ENCODE measurements at places on chromosomes 2 and 18. TPM values are rescaled to one million over a fixed set of nuclear protein-coding genes. Genes with fewer than 3 reads are reported as not detected.

Gene GNLY
- 108 TPM for total RNA-seq

Gene ASAP2
- total RNA-seq, result not detected

Gene CTDP1
- total RNA-seq, result 41.2 TPM

Gene RGPD3
- total RNA-seq, result not detected

Gene SH3RF3
- 11.2 TPM for total RNA-seq

Gene TCF23
- not detected for total RNA-seq

Gene KCNG2
- not detected for total RNA-seq

Gene TLX2
- total RNA-seq, result not detected

Gene CNTNAP5
- total RNA-seq, result not detected

Gene CRYBA2
- not detected for total RNA-seq

DNA sequence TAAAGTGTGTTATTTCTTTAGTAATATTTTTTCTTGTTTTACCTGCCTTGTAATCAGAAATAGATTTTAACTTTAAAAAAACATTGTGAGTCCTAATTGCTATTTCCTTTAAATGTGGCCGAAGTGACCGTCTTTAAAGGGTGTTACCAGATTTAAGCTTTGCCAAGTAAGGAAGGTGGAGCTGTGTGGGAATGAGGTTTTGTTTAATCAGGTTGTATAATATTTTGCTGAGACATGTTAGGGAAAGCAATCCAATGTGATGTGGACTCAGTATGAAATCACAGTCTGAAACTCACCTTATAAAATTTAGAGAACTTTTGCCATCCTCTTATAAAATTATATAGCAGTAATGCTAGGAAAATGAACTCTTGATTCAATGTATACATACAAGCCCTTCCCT, 32.9 kb upstream of the ITPRID2 start:
- no peaks in the 10 kb centered on the region for H3K4me1 ChIP-seq
- no peak for DNase-seq
- no peaks in the 10 kb centered on the region for H3K36me3 ChIP-seq
- no peak overlapping the region for H3K4me3 ChIP-seq
- H3K27me3 ChIP-seq, result no peaks in the 10 kb centered on the region

GRCh38 chr2:141393214-141393545, 737.6 kb downstream of the LRP1B start:
- H3K4me1 ChIP-seq, result no peaks in the 10 kb centered on the region
- no peaks in the 10 kb centered on the region for H3K36me3 ChIP-seq
- H3K4me3 ChIP-seq, result no peak overlapping the region
- no peak overlapping the region for H3K27ac ChIP-seq
- DNase-seq, result no peak

- H3K4me1 ChIP-seq, result no peaks in the 10 kb centered on the region
- H3K27me3 ChIP-seq, result no peaks in the 10 kb centered on the region
- no peaks in the 10 kb centered on the region for H3K36me3 ChIP-seq
- H3K4me3 ChIP-seq, result no peak overlapping the region
Observed at GRCh38 chr2:240423788-240424191, 11.7 kb upstream of the GPC1 start.

DNA sequence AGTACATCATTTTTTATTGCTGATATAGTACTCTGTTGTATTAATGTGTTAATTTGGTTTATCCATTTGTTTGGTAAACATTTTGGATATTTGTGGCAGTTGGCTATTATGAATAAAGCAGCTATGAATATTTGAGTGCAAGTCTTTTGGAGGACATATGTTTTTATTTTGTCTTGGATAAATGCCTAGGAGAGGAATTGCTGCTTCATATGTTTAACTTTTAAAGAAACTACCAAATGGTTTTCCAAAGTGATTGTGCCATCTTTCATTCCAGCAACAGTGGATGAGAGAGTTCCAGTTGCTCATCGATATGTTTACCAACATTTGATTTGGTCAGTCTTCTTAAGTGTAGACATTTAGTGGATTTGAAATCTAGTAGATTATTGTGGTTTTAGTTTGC, 51.8 kb downstream of the MERTK start:
- H3K36me3 ChIP-seq, result no peaks in the 10 kb centered on the region
- no peak overlapping the region for H3K27ac ChIP-seq
- no peak for DNase-seq
- H3K4me3 ChIP-seq, result no peak overlapping the region
- no peaks in the 10 kb centered on the region for H3K27me3 ChIP-seq

DNA sequence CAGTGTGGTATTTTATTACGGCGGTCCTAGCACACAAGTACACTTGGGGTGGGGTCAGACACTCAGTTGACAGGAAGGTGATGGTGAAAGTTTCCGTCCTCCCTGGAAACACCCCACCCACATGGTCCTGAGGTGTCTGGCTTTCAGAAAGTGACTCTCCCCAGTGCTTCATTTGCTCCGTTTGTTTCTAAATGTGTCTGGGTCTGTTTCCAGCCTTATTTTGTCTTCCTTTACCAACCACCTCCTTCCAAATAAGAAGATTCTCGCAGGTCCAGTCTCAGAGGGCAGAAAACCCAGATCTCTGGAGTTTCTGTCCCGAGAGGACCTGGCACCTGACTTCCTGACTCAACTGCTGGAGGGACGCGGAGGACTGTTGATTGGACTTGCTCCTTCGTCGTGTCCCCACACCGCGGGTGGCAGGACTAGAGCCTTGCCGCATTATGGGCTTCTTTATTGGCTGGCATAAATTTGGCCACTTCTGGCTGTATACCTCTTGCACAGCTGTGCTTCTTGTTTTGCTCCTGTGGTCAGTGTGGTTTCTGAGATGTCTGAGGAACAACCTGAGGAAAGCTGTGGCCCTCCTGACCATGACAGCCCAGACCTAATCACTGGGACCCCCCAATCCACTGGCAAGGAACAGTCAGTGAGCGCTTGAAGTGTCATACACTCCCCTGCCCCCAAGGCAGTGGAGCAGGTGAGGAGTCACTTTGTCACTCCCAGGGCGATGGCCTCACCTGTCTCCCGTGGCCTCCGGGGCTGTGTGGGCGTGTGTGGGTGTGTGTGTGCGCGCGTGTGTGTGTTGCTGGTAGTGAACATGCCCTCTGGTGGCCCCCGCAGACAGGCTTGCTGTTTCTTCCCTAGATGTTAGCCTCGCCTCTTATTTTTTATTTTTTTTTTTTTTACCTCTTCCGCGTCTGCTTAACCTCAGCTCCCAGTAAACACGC, 45.6 kb downstream of the MEX3C start:
- peak; percentile 73 for DNase-seq
- H3K27me3 ChIP-seq, result no peaks in the 10 kb centered on the region
- peaks cover 22% of the 10 kb centered on the region for H3K4me1 ChIP-seq
- no peak overlapping the region for H3K27ac ChIP-seq

- H3K27me3 ChIP-seq, result no peaks in the 10 kb centered on the region
- H3K36me3 ChIP-seq, result no peaks in the 10 kb centered on the region
- peaks cover 20% of the 10 kb centered on the region for H3K4me1 ChIP-seq
- no peak overlapping the region for H3K4me3 ChIP-seq
- peak; percentile 55 for DNase-seq
Observed at GRCh38 chr2:201432038-201432620, 19.1 kb downstream of the TRAK2 start.

- no peak overlapping the region for H3K27ac ChIP-seq
- H3K4me3 ChIP-seq, result no peak overlapping the region
- peaks cover 3% of the 10 kb centered on the region for H3K27me3 ChIP-seq
- no peak for DNase-seq
Observed at GRCh38 chr2:240917684-240918257, 11.6 kb downstream of the CROCC2 start.

GRCh38 chr18:57270156-57270555, 82.2 kb upstream of the ST8SIA3 start:
- H3K4me3 ChIP-seq, result no peak overlapping the region
- H3K4me1 ChIP-seq, result no peaks in the 10 kb centered on the region
- no peak overlapping the region for H3K27ac ChIP-seq
- no peak for DNase-seq
- no peaks in the 10 kb centered on the region for H3K27me3 ChIP-seq

GRCh38 chr2:132797556-132797955, 127.6 kb upstream of the LYPD1 start:
- no peaks in the 10 kb centered on the region for H3K27me3 ChIP-seq
- no peaks in the 10 kb centered on the region for H3K4me1 ChIP-seq
- no peak overlapping the region for H3K27ac ChIP-seq
- H3K4me3 ChIP-seq, result no peak overlapping the region
- no peak for DNase-seq
- H3K36me3 ChIP-seq, result no peaks in the 10 kb centered on the region

GRCh38 chr2:230220347-230220969, 674 bp upstream of the SP110 start:
- peak overlapping the region; percentile 83 for H3K27ac ChIP-seq
- peaks cover 42% of the 10 kb centered on the region for H3K4me1 ChIP-seq
- no peak for DNase-seq
- no peaks in the 10 kb centered on the region for H3K27me3 ChIP-seq
- H3K4me3 ChIP-seq, result peak overlapping the region; percentile 95

DNA sequence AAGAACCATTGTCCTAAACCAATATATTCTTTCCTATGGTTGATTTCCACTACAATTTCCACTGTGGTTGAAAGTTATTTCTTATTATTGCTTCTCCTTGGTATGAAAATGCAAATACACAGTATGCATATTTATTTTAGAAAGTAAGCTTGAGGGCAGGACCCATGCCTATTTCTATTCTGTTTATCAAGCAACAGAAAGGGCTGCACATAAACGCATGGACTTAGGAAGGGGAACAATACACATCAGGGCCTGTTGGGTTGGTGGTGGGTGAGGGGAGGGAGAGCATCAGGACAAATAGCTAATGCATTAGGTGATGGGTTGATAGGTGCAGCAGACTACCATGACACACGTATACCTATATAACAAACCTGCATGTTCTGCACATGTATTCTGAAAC, 20.7 kb downstream of the SLC4A3 start:
- no peaks in the 10 kb centered on the region for H3K4me1 ChIP-seq
- H3K27ac ChIP-seq, result no peak overlapping the region
- H3K4me3 ChIP-seq, result no peak overlapping the region

- H3K4me1 ChIP-seq, result peaks cover 11% of the 10 kb centered on the region
- no peak overlapping the region for H3K27ac ChIP-seq
- peak; percentile 67 for DNase-seq
- H3K27me3 ChIP-seq, result peaks cover 10% of the 10 kb centered on the region
Observed at GRCh38 chr2:29920130-29920577, 1.2 kb downstream of the ALK start.

DNA sequence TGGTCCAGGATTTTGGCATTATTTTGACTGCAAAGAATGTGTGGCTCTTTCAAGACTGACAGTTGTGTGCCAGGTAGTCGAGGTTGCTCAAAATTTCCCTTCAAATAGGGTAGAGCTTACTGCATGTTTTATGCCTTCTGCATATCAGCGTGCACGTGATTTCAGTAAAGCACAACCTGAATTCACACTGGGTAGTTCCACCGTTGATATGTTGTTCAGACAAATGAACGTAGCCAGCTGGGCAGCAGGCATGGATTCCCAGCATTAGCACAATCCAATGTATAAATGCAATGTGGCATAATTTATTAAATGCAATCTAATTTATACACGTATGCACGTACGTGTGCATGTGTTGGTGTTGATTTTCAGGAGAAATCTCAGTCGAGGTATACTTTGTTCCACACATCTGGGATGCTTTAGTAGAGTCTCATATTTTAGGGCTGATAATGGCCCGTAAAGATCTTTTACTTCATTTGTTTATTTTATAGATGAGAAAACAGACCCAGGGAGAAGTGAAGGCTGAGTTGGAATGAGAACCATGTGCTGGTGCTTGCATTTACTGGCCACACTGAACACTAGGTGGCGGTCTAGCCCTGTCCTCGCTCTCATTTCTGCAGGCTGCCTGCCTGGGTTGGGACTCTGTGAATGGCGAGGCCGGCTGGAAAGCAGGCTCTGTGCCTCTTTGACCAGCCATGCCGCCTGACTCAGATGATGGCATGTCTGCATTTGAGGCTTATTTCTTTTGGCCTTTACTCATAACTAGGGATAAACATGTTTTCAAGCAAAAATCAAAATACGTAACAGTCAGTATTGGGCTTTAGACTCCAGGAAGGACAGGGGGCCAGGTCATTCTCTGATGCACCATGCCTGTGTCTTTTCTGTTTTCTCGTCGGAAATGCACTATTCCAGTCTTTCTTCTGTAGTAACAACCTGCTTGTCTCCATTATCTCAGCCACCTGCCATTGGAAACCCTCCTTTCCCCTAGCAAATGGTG, 120.4 kb downstream of the RNF144A start:
- H3K4me3 ChIP-seq, result no peak overlapping the region
- no peaks in the 10 kb centered on the region for H3K27me3 ChIP-seq

- H3K4me1 ChIP-seq, result no peaks in the 10 kb centered on the region
- DNase-seq, result no peak
- no peaks in the 10 kb centered on the region for H3K27me3 ChIP-seq
- no peak overlapping the region for H3K27ac ChIP-seq
- no peak overlapping the region for H3K4me3 ChIP-seq
Observed at GRCh38 chr2:7508296-7508943, 591.2 kb downstream of the RNF144A start.

GRCh38 chr2:143716522-143716921, 587.3 kb downstream of the ARHGAP15 start:
- no peak for DNase-seq
- H3K36me3 ChIP-seq, result no peaks in the 10 kb centered on the region
- H3K4me3 ChIP-seq, result no peak overlapping the region
- H3K4me1 ChIP-seq, result no peaks in the 10 kb centered on the region

DNA sequence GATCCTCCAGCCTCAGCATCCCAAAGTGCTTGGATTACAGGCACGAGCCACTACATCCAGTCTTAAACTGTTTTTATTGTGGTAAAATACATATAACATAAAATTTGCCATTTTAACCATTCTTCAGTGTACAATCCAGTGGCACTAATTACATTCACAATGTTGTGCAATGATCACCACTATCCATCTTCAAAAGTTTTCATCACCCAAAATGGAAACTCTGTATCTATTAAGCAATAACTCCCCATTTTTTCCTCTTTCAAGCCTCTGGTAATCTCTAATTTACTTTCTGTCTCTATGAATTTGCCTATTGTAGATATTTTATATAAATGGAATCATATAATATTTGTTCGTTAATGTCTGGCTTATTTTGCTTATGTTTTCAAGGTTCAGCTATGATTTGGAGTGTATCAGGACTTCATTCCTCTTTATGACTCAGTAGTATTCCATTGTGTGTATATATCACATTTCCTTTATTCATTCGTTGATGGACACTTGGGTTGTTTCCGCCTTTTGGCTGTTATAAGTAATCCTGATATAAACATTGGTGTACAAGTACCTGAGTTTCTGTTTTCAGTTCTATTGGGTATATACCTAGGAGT, 71.8 kb downstream of the GFPT1 start:
- no peak for DNase-seq
- H3K4me3 ChIP-seq, result no peak overlapping the region
- H3K27me3 ChIP-seq, result no peaks in the 10 kb centered on the region
- no peaks in the 10 kb centered on the region for H3K4me1 ChIP-seq

GRCh38 chr2:175359710-175360109, 178.2 kb upstream of the ATP5MC3 start:
- H3K27me3 ChIP-seq, result no peaks in the 10 kb centered on the region
- H3K27ac ChIP-seq, result no peak overlapping the region
- no peak overlapping the region for H3K4me3 ChIP-seq
- no peaks in the 10 kb centered on the region for H3K4me1 ChIP-seq
- DNase-seq, result no peak

DNA sequence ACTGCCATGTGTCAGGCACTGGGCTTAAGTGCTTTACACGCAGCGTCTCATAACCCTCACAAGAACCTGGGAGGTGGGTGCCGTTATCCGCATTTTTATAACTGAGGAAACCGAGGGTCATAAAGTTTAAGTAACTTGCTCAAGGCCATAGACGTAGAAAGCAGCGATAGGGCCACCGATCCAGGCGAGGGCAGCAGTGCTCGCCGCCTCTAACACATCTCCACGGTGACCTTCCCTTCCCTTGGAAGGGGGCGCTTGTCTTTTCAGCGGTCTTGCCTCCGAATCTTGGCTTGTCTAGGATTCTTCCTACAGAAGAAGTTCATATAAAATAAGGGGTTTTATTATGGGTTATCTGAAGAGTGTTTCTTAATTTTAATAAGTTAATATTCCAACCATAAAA, 186.6 kb downstream of the GBX2 start:
- no peak overlapping the region for H3K4me3 ChIP-seq
- no peaks in the 10 kb centered on the region for H3K27me3 ChIP-seq
- no peak for DNase-seq
- H3K27ac ChIP-seq, result no peak overlapping the region
